Gastroesophageal sphincter (tissue), 4 donors: ENCODE measurements at places on chromosomes 1 and 21.

- ATAC-seq, result peak; percentile 64
Observed at GRCh38 chr1:42941640-42942330, 16.9 kb downstream of the SLC2A1 start.

DNA sequence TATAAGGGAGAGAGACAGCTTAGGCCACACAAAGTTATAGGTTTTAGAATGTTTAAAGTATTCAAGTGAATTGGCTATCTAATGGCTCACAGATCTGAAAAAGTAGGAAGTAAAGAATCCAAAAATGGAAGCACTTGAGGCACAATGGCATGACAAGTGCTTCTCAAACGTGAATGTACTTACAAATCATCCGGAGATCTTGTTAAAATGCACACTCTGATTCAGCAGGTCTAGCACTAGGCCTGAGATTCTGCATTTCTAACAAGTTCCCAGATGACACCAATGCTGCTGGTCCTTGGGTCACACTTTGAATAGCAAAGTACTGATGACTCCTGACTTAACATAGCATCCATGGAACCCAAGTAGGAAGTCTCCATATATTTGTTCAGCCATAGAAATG is 20.9 kb upstream of the AGL start:
- no peak for ATAC-seq

DNA sequence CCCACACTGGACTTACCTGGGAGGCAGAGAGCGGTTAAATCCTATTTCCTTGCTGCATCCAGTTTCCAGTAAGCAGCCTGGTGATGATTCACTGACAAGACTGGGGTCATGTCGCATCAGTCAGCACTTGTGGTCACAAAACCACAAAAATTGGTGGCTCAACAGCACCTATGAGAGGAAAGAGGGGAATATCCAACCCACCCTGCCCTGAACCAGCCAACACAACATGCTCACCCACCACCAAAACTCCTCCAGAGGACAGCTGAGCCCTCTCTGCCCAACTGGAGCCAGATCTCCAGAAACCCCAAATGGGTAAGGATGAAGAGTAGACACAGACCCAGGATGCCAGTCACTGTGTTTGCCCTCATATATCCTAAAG is 64.0 kb downstream of the CD46 start:
- no peak for ATAC-seq

DNA sequence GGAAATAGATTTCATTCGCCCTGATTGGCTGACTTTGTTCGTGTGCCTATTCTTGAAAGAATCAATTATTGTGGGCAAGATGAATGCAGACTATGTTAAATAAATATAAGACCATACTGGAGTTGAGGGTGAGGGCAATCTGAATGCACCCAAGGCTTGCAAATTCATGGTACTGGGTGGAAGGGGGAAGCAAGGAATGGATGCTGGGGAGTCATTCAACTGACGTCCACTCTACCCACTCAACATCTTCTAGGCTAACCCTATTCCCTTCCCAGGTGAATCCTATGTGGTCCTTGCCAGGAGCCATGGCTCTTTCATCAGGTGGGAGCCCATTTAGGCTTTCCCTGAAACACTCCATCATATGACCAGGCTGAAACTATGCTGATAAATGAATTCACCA is 5.7 kb upstream of the CYP4B1 start:
- no peak for ATAC-seq

- ATAC-seq, result no peak
Observed at GRCh38 chr1:223197923-223198627, 55.0 kb upstream of the TLR5 start.

GRCh38 chr1:224133741-224134299 is 19.9 kb downstream of the FBXO28 start:
- ATAC-seq, result no peak

DNA sequence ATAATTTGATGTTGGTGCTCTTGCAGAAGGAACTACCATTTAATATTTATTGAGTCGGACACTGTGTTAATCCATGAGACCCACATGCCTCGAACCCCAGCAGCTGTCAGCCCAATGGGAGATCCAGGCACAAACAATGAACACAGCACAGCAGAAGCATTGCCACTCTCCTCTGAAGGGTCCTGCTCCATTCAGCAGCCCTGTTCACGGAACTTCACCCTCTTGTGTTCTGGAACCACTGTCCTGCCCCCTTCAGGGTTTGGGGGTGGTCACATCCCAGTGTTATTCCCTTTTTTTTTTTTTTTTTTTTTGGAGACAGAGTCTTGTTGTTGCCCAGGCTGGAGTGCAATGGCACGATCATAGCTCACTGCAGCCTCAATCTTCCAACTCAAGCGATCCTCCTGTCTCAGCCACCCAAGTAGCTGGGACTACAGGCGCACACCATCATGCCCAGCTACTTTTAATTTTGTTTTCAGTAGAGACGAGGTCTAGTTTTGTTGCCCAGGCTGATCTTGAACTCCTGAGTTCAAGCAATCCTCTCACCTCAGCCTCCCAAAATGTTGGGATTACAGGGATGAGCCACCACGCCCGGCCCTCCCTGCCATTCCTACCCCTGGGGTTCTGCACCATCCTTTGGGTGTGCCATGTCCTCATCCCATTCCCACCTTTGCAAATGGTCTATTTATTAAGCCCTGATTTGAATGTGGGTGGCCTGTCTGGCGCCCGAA is 70.2 kb downstream of the EVA1C start:
- ATAC-seq, result no peak

- no peak for ATAC-seq
Observed at GRCh38 chr1:193543259-193543658, 356.8 kb upstream of the B3GALT2 start.
